ENCODE measurements at places on chromosomes 1 and 21. TPM values are rescaled to one million over a fixed set of nuclear protein-coding genes. Genes with fewer than 3 reads are reported as not detected.
A peak's percentile ranks its signal among the peaks of the same experiment; 100 is the strongest.

The TMEM52 gene
- polyA plus RNA-seq, result 4.2 TPM

The ARHGEF16 gene
- polyA plus RNA-seq, result 6.0 TPM

The HES3 gene
- not detected for polyA plus RNA-seq

The CR1L gene
- polyA plus RNA-seq, result not detected

DNA sequence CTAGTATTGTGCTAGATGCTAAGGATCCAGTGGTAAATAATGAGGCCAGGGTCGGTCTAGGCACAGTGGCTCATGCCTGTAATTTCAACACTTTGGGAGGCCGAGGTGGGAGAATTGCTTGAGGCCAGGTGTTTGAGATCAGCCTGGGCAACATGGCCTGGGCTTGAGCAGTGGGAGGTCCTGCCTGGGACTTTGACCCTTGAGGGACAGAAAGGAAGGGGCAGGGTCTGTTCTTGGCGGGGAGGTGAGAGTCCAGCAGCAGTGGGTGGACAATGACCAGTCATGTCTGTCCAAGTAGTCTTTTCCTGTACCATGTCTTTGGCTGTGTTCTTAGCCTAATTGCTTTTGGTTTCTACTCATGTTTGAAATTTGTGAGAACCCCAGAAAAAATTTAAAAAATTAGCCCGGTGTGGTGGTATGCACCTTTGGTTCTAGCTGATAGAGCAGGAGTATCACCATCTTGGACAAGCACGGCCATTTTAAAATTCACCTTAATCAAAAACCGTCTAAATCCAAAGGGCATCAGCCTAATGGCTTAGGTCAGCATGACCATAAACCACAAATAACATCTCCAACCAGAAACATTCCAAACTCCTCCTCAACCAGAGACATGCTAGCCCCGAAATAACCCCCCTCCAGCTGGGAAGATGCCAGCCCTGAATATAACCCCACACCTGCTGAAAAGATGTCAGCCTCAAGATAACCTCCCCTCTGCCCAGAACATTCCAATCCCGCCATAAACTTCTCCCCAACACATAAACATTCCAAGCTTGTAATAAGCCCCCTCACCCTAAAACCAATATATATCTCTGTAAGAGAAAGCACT is 6.8 kb upstream of the AK2 start:
- no peak for DNase-seq
- peaks cover 12% of the 10 kb centered on the region for H3K4me1 ChIP-seq
- H3K27ac ChIP-seq, result peak overlapping the region; percentile 64
- no peaks in the 10 kb centered on the region for H3K27me3 ChIP-seq

DNA sequence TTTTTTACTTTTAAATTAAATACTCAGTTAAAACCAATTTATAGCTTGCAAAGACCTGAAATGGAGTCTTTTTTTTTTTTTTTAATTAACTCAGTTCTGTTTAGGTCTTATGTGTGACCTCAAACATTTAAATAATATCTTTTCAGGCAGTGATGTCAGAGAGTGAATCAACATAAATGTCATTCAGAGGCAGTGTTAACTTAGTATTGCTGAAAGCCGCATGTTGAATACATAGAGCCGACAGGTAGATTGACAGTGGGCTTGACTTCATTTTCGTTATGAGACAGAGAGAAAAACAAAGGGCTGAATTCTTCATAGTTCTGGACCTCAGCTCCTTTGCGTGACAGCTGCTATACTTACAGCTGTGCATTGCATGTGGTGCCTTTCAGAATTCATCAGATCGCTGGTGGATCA is 51.5 kb downstream of the PRDM2 start:
- H3K36me3 ChIP-seq, result no peaks in the 10 kb centered on the region
- DNase-seq, result no peak
- peaks cover 18% of the 10 kb centered on the region for H3K4me1 ChIP-seq

DNA sequence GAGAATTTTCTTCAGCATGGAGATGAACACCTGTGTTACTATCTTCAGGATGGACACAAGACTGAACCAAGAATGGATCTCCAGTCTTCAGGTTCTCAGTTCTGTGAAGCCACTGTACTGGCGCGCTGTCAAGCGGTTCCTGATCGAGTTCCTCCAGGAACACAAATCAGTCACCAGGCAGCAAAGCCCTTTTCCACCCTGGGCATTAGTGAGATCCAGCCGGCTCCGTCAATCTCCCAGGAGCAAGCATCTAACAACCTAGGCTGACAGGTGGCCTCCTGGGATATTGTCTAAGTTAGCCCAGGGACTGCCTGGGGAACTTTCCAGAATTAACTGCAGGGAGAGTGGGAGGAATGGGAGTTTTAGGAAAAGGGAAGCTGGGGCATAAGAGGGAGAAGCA is 9.7 kb upstream of the IGFN1 start:
- peaks cover 28% of the 10 kb centered on the region for H3K27me3 ChIP-seq
- H3K4me1 ChIP-seq, result peaks cover 12% of the 10 kb centered on the region
- H3K36me3 ChIP-seq, result no peaks in the 10 kb centered on the region
- H3K27ac ChIP-seq, result no peak overlapping the region

- H3K4me1 ChIP-seq, result no peaks in the 10 kb centered on the region
- H3K27ac ChIP-seq, result no peak overlapping the region
- no peaks in the 10 kb centered on the region for H3K36me3 ChIP-seq
- peak; percentile 68 for DNase-seq
Measured at GRCh38 chr1:44707112-44707881, 23.7 kb downstream of the RNU5D-1 start.

GRCh38 chr1:14757286-14757625 is 158.8 kb downstream of the KAZN start:
- peaks cover 27% of the 10 kb centered on the region for H3K4me1 ChIP-seq
- H3K27me3 ChIP-seq, result no peaks in the 10 kb centered on the region
- DNase-seq, result no peak
- peak overlapping the region; percentile 58 for H3K27ac ChIP-seq
- H3K4me3 ChIP-seq, result no peak overlapping the region

DNA sequence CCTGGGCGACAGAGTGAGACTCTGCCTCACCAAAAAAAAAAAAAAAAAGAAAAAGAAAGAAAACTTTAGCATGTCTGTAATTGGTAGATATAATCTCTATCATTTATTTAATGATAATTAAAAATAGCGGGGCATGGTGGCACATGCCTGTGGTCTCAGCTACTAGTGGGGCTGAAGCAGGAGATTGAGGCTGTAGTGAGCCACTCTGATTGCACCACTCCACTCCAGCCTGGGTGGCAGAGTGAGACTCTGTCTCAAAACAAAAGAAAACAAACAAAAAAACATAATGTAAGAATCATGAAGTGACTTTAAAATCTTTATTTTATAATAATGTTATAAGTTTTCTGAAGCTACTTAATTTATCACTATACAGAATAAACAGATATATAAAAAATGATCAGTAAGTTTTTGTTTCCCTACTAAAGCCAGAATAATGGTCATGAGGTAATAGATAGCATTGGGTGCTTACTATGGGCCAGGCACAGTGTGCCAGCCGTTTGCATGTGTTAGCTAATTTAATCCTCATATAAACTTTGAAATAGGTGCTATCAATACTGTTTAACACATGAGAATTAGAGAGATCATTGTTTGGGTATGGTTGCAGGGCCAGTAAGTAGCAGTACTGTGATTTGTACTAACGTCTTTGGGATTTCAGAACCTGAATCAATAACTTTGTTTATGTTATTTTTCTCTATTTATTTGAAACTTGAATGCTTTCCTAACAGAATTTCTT is 23.8 kb downstream of the CLIC4 start:
- DNase-seq, result no peak
- no peaks in the 10 kb centered on the region for H3K36me3 ChIP-seq
- H3K4me3 ChIP-seq, result no peak overlapping the region
- H3K27me3 ChIP-seq, result no peaks in the 10 kb centered on the region
- H3K27ac ChIP-seq, result peak overlapping the region; percentile 90
- peaks cover 42% of the 10 kb centered on the region for H3K4me1 ChIP-seq

DNA sequence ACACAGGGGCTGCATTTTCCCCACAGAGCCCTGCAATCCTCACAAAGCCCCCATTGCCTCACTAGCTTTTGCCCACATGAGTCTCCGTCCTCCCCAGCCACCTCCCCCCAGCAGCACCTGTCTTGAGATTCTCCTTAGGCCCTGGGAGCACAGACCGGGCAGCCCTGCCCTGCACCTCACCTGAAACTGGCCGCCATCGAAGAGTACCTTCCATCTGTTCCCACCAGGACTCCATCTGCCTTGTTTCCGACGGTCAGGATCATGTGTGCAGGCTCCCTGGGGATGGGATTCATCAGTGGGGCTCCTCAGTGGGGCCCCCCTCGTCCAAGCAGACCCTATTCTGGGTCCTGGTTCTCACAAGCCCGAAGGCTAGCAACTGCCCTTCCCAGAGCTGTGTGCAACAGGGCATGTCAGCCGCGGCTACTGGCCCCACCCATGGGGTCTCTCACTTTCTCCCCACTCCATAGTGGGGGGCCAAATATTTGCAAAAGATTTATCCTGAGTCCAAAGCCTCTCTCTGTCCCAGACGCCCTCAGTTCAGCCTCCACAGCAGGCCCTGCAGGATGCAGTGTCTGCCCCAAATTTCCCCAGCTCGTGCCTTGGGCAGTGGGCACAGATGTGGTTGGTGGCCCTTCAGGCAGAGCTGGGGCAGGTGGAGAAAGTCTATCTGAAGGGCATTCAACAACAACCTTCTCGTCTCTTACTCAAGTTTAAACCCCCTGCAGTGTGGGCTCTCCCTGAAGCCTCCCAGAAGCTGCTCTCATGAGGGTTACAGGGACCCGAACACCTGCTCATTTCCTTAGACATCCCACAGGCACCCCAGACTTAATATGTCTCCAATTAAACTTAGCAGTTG is 4.8 kb downstream of the PDZK1IP1 start:
- peaks cover 10% of the 10 kb centered on the region for H3K27me3 ChIP-seq
- no peaks in the 10 kb centered on the region for H3K36me3 ChIP-seq
- H3K4me1 ChIP-seq, result no peaks in the 10 kb centered on the region
- no peak overlapping the region for H3K4me3 ChIP-seq
- no peak overlapping the region for H3K27ac ChIP-seq
- no peak for DNase-seq

- H3K4me1 ChIP-seq, result no peaks in the 10 kb centered on the region
- H3K27ac ChIP-seq, result no peak overlapping the region
- no peaks in the 10 kb centered on the region for H3K27me3 ChIP-seq
- H3K36me3 ChIP-seq, result no peaks in the 10 kb centered on the region
- peak; percentile 69 for DNase-seq
Measured at GRCh38 chr1:216045400-216045799, 377.8 kb downstream of the USH2A start.

- no peak overlapping the region for H3K27ac ChIP-seq
- H3K4me3 ChIP-seq, result no peak overlapping the region
- H3K36me3 ChIP-seq, result no peaks in the 10 kb centered on the region
- peaks cover 2% of the 10 kb centered on the region for H3K27me3 ChIP-seq
Measured at GRCh38 chr1:7004181-7004580, 218.9 kb downstream of the CAMTA1 start.

- peaks cover 3% of the 10 kb centered on the region for H3K36me3 ChIP-seq
- H3K27me3 ChIP-seq, result no peaks in the 10 kb centered on the region
- no peak for DNase-seq
Measured at GRCh38 chr1:6888268-6888667, 103.0 kb downstream of the CAMTA1 start.

DNA sequence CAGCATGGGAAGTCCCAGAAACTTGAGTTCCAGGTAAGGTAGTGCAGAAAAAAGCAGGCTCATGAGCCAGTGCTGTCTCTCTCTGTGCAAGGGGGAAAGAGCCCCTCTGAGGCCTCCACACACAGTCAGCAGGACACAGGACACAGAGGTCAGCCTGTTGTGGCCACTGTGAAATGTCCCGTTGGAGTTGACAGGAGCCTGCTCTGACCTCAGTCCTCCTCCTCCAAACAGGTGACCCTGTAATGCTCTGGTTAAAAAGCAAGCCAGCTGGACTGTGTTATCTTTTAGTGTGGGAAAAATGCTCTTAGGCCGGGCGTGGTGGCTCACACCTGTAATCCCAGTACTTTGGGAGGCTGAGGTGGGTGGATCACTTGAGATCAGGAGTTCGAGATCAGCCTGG is 24.2 kb upstream of the GPR157 start:
- H3K36me3 ChIP-seq, result no peaks in the 10 kb centered on the region
- no peak overlapping the region for H3K4me3 ChIP-seq
- no peak for DNase-seq
- peaks cover 7% of the 10 kb centered on the region for H3K4me1 ChIP-seq

GRCh38 chr1:42788021-42788420 is 3.2 kb downstream of the TMEM269 start:
- peaks cover 2% of the 10 kb centered on the region for H3K36me3 ChIP-seq
- no peaks in the 10 kb centered on the region for H3K27me3 ChIP-seq
- no peak overlapping the region for H3K27ac ChIP-seq
- no peaks in the 10 kb centered on the region for H3K4me1 ChIP-seq

DNA sequence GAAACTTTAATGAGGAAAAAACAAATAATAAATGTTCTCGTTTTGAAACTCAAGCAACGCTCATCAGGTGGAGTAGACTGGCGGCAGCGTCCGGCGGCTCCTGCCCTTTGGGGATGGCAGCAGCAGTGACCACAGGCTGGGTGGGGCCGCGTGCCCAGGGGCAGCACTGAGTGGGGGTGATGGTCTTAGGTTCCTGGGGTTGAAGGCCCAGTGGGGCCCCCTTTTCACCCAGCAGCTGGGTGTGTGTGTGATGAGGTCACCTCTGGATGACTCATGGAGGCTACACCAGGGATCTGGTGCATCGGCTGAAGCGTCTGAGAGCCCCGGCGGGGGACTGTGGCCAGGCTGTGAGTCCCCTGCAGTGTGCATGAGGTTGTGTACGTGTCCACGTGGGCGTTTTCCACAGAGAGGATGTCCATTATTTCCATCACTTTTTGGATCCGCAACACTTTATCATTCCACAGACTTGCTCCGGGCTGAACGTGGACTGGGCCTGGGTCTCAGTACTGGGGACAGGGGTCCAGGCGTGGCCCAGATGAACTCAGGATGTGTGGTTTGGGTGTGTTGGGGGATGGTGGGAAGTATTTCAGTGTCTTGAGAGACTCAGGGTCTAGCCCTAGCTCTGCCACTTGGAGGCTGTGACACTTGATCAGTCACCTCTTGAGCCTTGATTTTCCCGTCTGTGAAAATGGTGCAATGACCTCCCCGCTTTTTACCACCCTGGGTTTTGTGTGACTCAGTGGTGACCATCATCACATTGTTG is 25.6 kb downstream of the LDLRAP1 start:
- H3K27me3 ChIP-seq, result no peaks in the 10 kb centered on the region
- no peak overlapping the region for H3K27ac ChIP-seq

DNA sequence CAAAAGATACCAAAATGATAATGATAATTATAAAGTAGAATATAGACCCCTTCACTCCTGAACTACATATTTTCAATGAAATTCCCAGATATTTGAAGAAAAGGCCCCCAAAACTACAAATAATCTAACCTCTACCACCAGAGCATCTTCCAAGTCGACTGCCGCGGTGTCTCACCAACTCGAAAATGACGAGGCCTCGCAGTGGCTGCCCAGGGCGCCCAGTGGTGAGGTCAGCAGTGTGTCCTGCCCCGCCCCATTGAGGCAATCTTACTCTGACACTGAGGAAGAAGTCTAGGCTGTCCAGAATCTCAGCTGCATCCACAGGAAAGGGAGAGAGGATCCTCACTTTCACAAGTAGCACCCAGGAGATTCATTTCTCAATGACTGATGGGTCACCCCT is 5.2 kb downstream of the DUSP10 start:
- peaks cover 47% of the 10 kb centered on the region for H3K4me1 ChIP-seq
- DNase-seq, result no peak
- H3K36me3 ChIP-seq, result no peaks in the 10 kb centered on the region
- no peak overlapping the region for H3K27ac ChIP-seq
- H3K4me3 ChIP-seq, result no peak overlapping the region
